ENCODE measurements at places on chromosomes 7 and 10. TPM values are rescaled to one million over a fixed set of nuclear protein-coding genes. Genes with fewer than 3 reads are reported as not detected.

GRCh38 chr7:28181416-28181815 lies 821 bp upstream of the JAZF1 start:
- no peak for DNase-seq

The SNX10 gene
- 2.1 TPM for total RNA-seq

The NPFFR1 gene
- 0.30 TPM for total RNA-seq

GRCh38 chr7:38798552-38799267 lies 110.3 kb downstream of the VPS41 start:
- no peak for DNase-seq

The LRWD1 gene
- total RNA-seq, result 19.2 TPM

DNA sequence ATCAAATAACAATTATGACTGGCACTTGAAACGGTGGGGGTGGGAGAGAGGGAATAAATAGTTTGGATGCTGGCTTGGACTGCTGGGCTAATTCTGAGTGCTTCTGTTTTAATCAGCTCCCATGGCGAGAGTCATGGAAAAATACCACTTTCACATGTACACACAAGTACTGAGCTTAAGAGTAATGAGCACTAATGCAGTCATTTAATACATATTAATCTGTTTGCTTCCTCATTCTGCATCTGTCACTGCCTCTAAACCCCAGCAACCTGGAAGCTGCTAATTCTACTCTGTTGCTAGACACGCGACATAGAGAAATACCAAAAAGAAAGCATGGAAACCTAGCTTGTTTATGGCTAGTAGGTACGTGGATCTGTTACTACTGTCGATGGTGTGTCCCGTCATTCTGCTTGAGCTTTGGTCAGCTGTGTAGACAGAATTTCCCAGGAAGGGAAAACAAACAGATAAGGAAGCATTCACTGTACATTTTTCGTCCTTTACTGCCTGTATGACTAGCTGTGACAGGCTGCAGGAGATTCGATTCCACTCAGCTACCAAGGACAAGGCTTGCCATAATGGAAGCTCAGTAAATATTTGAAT lies 238.8 kb downstream of the BAMBI start:
- no peak for DNase-seq

The LIPA gene
- 21.2 TPM for total RNA-seq

The AFAP1L2 gene
- 32.0 TPM for total RNA-seq

GRCh38 chr7:159127691-159128642 lies 16.7 kb downstream of the VIPR2 start:
- peak; percentile 52 for DNase-seq

Data from suprapubic skin (tissue), 4 donors.